ENCODE measurements at places on chromosomes 2 and 18.
A peak's percentile ranks its signal among the peaks of the same experiment; 100 is the strongest.

DNA sequence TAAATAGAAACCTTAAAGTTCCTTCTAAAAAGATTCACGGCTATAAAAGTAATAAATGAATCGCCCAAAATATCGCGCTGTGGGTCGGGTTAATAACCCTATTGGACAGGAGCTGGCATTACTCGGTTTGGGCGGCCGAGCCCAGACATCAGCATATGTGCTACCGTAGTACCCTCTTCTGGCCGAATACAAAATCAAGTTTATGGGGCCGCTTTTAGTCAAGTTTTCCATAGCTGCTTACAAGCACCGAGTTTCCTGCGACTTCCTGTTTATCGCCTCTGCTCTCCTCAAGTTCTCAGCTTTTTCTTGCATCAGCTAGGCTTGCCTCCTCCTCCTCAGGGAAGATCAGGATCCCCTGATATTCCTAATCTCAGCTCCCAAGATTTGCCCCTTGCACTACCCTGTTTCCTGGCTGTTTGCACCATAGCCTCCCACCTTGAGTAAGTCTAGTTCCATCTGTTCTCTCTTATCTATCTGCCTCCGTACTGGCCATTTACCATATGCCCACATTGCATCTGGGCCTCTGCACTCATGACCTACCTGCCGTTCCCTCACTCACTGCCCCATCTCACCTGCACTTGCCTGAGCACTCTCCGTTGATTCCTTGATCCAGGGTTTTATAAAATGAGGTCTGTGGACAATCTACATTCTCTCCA, 56.1 kb downstream of the SLC35F5 start:
- peak; percentile 8 for DNase-seq

- DNase-seq = peak; percentile 42
Measured at GRCh38 chr2:137929519-137929916, 34.8 kb upstream of the HNMT start.

DNA sequence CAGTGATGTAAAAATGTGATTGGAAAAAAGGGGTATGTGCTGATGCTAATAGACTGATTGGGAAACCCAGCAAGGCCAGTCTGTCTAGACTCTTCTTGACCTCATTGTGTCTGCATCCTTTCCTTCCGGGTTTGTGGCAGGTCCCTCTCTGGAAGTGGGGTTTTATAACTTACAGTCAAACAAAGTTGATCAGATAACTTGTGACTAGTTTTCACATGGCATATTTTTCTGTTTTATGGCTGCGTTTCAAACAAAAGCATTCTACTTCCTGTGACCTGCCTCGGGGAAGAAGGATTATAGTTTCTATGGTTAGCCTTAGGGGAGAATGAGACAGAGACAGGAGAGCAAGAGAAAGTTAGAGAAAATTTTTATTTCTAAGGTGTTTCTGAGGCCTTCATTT, 188.7 kb upstream of the HNMT start:
- DNase-seq = no peak

DNA sequence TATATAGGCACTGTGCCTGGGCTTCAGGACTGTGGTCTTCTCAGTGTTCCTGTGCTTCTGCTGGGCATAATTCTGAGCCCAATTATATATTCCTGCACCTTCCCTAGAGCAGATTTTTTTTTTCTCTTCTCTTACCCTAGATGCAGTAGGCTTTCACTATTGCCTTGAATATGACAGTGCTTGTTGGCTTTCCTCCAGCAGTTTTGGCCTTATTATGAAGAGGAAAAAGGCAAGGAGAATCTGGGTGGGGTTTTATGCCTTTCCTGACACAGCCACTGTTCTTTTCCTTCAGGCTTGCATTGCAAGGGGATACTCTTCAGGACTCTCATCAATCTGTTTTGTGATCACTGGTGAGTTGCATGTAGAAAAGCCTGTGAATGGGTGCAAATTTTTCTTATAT, 221.9 kb upstream of the CELF4 start:
- no peak for DNase-seq

DNA sequence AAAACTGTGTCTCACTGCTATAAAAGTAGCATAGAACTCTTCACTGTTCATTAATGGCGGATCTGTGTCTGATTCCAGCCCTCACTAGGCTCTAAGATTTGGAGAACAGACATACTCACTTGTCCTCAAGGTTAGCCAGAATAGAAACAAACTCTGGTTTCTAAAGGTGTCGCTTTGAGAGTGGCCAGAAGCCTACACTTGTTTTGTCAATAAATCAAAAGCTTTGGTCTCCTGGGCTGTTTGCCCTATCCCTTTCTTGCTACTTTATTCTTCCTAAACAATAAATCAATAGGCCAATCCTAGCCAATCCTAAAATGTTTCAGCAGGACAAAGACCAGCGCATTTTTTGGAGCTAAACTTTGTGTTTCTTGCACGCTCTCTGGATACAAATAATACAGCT, 1064.6 kb upstream of the CHAC2 start:
- DNase-seq = no peak

DNA sequence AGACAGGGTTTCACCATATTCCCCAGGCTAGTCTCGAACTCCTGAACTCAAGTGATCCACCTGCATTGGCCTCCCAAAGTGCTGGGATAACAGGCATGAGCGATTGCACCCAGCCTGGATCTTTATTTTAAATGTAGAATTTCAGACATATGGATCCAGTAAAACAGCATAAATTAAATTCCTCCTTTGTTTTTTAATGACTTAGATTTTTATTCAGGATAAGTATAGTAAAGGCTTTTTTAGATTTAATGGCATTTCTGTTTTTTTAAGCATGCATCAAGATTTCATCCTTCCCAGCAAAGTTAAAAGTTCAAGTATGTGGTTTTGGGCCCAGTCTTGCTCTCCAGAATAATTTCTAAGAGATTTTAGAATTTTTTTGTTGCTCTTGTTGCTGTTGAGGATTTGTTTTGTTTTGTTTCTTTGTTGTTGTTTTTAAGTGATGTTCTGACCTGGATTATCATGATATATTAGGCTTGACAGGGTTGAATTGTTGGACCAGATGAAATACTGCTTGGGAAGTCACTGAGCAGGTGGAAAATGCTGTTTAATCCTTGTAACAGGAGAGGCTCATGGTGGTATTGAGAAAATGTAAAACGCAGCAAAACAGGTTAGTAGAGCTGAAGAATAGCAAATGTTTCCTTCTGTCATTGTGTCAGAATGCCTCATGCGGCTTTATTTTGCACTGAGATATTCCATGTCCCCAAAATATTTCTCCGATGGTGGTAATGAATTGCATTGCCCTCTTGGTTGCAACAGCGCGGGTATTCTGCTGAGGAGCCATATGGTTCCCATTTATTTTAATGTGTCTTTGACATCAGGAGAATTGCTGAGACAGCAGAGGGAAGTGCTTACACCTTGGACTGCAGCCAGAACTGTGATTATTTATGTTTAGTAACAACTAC, 147.9 kb downstream of the GALNT3 start:
- no peak for DNase-seq

GRCh38 chr18:23032030-23032582, 99.0 kb downstream of the RBBP8 start:
- DNase-seq = no peak

DNA sequence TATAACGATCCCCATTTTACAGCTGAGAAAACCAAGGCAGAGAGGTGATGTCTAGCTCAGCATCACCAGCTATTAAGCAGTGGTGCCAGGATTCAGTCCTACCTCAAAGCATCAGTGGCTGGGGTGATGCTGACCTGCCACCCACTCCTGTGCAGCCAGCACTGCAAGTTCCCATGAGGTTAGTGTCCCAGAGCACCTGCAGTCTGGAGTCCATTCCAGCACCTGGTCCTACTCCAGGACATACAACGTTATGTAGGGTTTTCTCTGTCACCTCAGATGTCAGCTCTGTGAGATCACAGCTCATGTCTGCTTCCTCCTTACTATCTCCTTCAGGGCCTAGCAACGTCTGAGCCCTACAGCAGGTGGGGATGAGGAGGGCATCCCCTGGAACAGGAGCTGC, 328.0 kb upstream of the HS6ST1 start:
- DNase-seq = no peak

GRCh38 chr2:23585273-23586170, 200.5 kb downstream of the KLHL29 start:
- no peak for DNase-seq

GRCh38 chr2:38909872-38910271, 20.2 kb downstream of the ARHGEF33 start:
- no peak for DNase-seq

DNA sequence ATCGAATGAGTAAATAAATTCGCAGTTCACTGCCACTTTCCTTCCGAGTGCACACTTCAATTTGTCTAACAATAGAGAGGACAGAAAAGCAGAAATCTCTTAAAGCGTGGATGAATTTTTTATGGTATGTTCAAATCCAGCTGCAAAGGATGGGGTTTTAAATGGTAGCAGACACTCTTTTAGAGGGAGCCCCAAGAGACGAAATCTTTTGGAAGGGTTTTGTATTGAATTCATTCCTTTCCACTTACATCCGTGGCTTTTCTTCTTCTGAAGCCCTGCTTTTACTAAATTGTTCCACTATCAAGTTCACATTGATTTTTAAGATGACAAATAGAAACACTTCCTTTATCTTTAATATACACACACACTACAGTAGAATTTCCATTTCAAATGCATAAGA, 680.7 kb downstream of the NR4A2 start:
- no peak for DNase-seq

GRCh38 chr18:23012249-23012648, 79.1 kb downstream of the RBBP8 start:
- DNase-seq = no peak

- DNase-seq = no peak
Measured at GRCh38 chr2:16374671-16375070, 291.0 kb downstream of the CYRIA start.

DNA sequence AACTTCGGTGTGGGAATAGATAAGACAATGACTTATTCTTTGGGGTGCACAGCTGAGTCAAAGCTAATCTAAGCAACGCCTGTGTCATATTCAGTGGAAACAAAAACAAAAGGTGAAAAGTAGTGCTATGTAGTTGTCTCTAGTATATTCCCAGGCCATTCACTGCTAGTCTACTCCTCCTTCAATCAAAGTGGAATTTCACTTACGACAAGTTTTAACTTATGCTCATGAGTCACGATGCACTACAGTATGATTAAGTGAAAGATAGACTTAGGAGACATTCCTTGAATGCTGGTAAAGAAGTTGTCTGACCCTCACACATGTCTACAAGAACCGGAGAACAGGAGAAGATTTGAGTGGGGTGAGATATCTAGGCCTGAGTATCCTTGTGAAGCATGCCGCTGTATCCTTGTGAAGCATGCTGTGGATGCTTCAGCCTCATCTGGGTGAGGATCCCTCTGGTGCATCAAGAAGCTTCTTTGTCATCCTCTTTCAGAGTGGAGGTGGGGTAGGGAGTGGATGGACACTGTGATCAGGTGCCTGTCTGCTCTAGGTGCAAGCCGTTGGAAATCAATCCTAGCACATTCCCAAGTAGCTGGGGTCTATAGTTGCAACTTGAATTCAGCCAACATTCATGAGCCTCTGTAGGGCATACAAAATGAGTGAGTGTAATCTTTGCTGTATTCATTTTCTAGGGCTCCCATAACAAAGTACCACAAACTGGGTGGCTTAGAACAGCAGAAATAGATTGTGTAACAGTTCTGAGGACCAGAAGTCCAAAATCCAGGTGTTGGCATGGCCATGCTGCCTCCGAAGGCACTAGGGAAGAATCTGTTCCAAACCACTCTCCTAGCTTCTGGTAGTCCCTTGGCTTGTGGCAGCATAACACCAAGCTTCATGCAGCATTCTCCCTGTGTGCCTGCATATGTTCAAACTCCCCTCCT, 173.5 kb upstream of the FN1 start:
- no peak for DNase-seq

- DNase-seq = no peak
Measured at GRCh38 chr2:235077046-235077445, 125.2 kb downstream of the SH3BP4 start.

- no peak for DNase-seq
Measured at GRCh38 chr18:31010601-31011000, 31.9 kb downstream of the DSC3 start.

DNA sequence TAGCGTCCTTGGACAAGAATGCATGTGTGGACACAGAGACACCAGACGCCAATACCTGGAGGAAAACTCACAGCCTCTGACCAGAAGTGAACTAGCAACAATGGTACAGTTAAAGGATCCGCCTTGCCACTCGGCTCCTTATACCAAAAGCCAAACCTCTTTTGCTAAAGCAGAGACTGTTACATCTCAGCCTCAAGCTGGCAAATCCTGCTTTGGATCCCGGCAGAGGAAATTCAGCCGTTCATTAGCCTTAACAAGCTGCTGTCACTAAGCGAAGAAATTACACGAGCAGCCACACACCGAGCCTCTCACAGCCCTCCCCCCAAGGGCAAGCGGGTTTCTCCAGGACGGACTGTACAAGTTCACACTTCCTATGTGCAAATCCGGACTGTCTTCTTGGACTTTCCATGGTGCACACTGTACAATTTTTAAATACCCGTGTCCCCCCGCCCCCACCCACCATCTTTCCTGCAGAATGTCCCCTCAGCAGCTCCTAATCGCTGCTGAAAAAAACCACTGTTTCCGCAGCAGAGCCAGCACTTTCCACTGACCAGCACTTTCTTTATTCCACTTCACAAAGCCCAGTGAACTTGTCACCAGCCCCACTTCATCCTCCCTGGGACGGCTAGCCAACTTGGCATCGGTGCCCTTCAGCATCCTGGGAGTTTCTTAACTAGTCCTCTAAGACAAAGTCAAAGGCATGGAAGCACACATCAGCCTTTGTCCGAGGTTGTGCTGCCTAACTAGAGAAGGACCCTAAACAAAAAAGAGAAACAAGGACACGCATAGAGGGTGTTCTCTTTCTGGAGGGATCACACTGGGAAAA, 1.5 kb downstream of the KLF7 start:
- DNase-seq = peak; percentile 16

DNA sequence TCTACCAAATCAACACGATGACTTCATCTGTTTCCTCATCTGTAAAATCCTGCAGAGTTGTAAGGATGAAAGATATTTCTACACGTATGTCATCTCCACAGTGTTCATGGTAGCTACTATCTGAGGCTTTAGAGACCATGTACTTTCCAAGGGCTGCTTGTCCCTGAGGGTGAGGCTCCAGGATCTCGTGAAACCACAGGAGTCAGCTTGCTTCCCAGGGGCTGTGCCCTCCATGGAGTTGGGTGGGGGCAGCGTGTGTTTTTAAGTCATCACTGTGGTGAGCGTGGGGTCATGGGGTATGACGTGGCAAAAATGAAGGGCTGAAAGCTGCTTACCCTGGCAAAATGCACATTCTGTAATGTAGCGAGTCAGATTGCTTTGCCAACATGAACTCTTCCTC, 81.6 kb downstream of the ASAP2 start:
- DNase-seq = no peak

- no peak for DNase-seq
Measured at GRCh38 chr2:110950281-110950680, 170.4 kb upstream of the BCL2L11 start.

- no peak for DNase-seq
Measured at GRCh38 chr2:43701111-43701510, 24.9 kb upstream of the C1GALT1C1L start.

- no peak for DNase-seq
Measured at GRCh38 chr2:45119855-45120254, 110.6 kb upstream of the SIX2 start.

DNA sequence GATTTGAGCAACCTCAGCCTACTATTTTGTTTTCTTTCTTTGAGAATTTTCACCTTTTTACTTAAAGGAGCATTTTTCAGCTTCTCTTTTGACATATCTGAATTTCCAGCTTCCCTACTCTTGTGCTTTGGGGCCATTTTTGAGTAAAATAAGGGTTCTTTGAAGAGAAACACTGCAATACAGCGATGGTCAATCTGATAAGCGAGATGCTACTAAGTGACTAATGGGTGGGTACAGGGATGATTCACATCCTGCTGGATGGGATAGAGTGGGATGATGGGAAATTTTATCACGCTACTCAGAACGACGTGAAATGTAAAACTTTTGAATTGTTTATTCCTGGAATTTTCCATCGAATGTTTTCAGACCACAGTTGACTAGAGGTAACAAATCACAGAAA, 211.5 kb downstream of the TMEM247 start:
- no peak for DNase-seq

Measured in NCI-H146 (cell line).